ENCODE measurements at places on chromosomes 5 and 9.

DNA sequence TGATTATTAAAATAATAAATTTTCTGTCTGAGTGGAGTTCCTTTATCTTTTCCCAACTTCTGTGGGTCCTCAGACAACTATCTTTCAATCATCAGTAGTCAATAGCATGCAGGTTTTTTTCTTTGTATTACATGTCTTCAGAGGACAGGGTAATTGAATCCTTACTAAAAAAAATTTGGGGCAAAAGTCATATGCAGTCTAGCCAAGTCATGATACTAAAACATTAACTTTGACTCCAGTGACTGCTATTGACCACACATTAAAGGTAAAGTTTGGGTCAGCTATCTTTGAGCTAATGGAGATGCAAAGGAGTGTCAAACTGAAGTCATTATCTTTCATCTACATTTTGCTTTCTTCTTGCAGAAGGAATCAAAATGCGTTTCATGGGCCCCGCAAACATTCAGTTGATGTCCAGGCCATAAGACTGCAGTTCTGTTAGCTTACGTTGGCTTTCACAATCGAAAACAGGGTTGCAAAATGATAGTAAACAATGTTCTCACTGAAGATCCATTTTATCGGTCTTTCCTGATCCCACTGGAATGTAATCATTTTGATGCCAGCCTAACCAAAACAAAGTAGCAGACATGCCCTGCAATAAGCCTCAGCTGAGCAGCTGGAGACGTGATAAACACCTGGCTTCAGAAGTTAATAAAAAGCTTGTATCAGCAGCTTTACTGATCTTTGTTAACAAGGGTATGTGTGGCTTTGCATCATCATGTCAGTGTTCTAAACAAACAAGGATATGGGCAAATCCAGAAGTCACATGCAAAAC lies 186.1 kb upstream of the PRLR start:
- no peak for DNase-seq

GRCh38 chr9:75979362-75979761 lies 88.9 kb downstream of the PCSK5 start:
- DNase-seq = no peak

GRCh38 chr5:97067296-97067850 lies 75.0 kb downstream of the LIX1 start:
- DNase-seq = no peak

DNA sequence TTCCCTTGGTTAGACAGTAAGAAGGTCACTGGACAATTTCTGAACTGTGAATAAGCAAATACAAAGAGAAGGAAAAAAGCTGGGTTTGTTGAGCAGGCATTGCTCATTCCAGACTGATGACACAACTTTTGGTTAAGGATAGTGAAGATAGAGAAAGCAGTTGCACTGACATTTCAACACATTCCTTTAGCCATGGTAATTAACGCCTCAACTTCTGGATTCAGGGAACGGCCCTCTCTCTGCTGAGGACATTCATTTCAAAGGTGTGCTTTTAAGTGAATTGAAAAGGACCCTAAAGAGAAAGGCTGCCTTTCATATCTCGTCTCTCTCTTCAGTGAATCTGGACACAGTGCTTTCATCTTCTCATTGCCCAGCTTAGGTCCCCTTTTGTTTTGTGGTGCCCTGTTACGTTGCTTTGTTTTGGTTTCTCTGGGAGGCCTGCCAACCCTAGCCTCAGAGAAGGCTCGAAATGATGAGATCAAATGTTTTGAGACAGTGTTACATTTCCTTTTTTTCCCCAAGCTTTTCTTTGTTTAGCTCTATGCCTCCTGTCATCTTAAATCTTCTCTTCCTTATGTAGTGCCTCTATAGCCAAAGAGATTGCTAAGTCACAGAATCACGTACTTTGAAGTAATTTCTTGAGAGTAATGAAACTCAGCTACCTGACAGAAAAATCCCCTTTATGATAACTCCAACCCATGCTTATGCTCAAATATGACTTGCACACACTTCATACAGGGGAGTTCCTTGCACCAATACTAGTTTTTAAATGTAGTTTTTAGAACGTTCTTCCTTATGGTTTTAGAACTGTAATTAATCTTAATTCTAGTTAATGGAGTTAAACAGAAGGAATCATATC lies 94.4 kb upstream of the IFNE start:
- no peak for DNase-seq

DNA sequence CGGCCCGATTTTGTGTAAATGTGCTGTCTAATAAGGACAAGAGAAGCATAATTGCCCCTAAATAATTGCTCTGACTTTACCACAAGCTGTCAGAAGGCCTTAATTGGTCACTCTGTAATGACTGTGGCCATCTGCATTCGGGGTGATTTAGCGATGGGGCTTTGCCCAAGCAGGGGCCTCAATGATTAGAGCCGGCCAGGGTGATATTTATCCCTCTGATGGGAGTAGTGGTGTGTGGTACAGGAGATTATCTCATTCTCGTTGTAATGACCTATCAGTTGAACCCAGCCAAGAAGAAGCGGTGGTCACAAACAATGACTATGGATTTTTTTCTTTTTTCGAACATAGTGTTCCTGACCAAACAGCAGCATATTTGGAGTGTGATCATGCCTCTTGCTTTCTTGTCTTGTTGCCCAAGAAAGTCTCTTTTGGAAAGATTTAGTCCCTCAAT lies 72.0 kb upstream of the SAP30L start:
- DNase-seq = no peak

DNA sequence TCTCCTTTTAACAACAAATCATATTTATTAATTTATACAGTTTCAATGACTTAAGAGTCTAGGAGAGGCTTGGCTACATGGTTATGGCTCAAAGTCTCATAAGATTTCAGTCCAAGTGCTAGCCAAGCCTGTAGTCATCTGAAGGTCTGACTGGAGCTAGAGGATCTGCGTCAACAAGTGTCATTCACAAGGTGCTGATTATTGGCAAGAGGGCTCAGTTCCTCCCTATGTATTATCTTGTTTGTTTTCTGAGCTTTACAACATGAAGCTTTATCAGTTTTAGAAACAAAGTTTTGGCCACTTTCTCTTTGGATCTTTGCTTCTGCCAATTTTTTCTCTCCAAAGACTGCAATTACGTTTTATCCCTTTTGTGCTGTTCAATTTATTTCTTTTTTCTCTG lies 94.7 kb downstream of the RICTOR start:
- no peak for DNase-seq

DNA sequence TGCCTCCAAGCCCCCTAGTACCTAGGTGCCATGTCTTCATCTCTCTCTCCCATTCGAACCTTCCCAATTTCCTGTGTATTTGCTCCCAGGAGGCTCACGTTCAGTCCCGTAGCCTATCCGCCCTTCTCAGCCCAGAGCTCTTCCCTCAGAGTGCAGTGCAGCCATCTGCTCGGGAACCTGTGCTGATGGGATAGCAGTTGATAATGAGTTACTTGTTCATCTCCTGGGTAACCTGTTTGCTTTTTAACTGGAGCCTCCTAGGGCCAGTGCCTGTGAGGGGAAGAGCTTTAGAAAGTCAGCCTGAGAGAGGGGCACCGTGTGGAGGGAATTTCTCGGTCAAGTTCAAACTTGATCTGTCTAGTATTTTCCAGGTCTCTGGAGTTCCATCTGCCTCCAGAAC lies 229.8 kb upstream of the IL12B start:
- no peak for DNase-seq

DNA sequence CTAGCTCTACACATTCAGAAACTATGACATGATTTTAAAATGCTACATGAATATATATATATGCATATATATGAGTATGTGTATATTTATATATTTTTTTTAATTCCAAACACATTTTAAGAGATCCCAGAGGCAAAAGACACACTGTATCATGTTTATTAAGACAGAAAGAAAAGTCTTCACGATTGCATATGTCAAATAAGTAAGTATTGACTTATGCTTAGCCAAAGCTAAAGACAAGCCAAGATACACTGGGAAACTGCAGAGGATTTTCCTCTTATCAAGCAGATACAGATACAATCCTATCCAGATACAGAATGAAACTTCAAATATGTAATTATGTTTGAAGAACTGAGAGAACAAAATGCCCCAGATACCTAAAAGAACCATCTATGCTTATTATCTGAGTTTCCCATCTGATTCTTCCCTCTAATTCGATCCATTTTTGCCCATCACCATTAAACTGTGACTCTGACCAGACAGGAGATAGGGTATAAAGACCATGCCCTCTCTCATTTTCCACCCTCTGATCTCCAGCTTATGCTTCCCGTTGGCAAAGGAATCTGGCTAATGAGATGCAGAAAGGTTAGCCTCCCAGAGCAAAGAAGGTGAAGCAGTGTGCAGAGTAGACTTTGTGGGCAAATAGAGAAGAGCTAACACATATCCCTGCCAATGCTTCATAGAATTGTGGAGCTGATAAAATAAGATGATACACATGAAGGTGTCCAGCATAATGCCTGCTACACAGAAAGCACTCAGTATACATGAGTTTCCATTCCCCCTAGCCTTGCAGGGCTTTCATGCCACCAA lies 131.0 kb upstream of the TARS1 start:
- no peak for DNase-seq
